ENCODE measurements at places on chromosomes 5 and 9. TPM values are rescaled to one million over a fixed set of nuclear protein-coding genes. Genes with fewer than 3 reads are reported as not detected.

FABP6 gene
- 8.5 TPM for total RNA-seq

PCDHGB4 gene
- not detected for total RNA-seq

PDE8B gene
- total RNA-seq = 0.17 TPM

SYNPO gene
- total RNA-seq = 8.2 TPM

PCSK1 gene
- total RNA-seq = not detected

CORO2A gene
- 5.7 TPM for total RNA-seq

PCA3 gene
- not detected for total RNA-seq

GARIN3 gene
- not detected for total RNA-seq

COL23A1 gene
- total RNA-seq = not detected

SPRY4 gene
- total RNA-seq = 112 TPM

ARHGEF37 gene
- total RNA-seq = 7.0 TPM

GPR151 gene
- not detected for total RNA-seq

GRCh38 chr9:116809656-116810055 is 122.6 kb downstream of the TRIM32 start:
- no peaks in the 10 kb centered on the region for H3K36me3 ChIP-seq
- no peak overlapping the region for H3K27ac ChIP-seq
- DNase-seq = no peak
- no peaks in the 10 kb centered on the region for H3K4me1 ChIP-seq

DNA sequence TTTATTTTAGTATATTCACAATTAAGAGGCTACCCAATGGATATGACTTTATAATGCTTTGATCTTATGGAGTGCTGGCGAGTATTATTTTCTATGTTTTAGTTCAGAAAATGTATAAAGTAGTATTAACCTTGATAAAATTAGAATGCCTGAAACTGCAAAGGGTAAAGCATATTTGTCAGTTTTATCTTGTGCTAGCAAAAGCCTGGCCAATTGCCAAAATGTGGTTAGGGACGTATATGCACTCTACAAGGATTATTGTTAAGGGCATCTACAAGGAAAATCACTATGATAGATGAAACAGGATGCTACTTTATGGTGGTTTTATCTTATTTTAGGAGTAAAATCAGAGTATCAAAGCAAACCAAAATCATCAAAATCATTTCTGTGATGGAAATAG is 281.7 kb downstream of the CCDC171 start:
- H3K36me3 ChIP-seq = no peaks in the 10 kb centered on the region
- no peak overlapping the region for H3K27ac ChIP-seq
- no peaks in the 10 kb centered on the region for H3K27me3 ChIP-seq

- no peaks in the 10 kb centered on the region for H3K27me3 ChIP-seq
- DNase-seq = no peak
- no peaks in the 10 kb centered on the region for H3K36me3 ChIP-seq
- no peak overlapping the region for H3K4me3 ChIP-seq
- no peak overlapping the region for H3K27ac ChIP-seq
Observed at GRCh38 chr9:132441404-132441803, 31.4 kb downstream of the CFAP77 start.

DNA sequence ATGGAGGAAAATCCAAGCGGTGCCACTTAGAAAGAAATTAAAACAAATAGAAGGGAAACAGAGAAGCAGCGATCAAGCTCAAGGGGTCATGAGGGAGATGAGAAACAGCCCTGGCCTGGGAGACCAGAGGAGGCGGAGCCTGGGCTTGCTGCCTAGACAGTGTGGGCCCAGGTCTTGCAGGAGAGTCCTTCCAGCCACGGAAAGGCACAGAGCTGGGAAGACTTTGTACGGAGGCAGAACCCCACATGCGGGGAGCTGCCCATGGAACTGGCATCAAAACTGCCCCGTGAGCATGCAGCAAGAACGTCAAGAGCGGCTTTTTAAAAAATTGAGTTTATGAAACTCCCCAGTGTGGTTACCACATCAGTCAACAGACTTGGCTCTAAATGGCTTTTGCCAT is 119.4 kb downstream of the IRX1 start:
- no peaks in the 10 kb centered on the region for H3K4me1 ChIP-seq
- no peak for DNase-seq
- H3K36me3 ChIP-seq = no peaks in the 10 kb centered on the region
- H3K27me3 ChIP-seq = no peaks in the 10 kb centered on the region
- no peak overlapping the region for H3K27ac ChIP-seq
- no peak overlapping the region for H3K4me3 ChIP-seq

DNA sequence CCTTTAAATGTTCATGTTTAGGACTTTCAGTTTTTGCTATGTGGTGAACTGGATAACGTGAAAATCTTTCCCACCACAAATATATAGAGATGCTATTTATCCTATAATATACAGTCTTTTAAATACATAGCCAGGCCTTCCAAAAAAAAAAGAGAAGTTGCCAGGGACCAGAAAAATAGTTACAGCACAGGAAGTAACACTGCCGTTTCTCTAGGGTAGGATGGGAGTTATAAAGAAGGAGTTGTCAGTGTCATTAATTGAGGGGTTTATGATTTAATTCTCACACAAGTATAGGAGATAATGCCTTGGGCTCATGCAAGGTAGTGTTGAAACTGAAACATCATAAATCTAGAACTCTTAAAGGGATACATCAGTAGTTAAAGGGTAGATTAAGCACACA is 83.9 kb downstream of the LRRC70 start:
- H3K36me3 ChIP-seq = no peaks in the 10 kb centered on the region
- H3K4me1 ChIP-seq = no peaks in the 10 kb centered on the region
- no peaks in the 10 kb centered on the region for H3K27me3 ChIP-seq
- no peak for DNase-seq
- no peak overlapping the region for H3K27ac ChIP-seq
- H3K4me3 ChIP-seq = no peak overlapping the region

- H3K27ac ChIP-seq = no peak overlapping the region
- no peaks in the 10 kb centered on the region for H3K27me3 ChIP-seq
- no peak for DNase-seq
- no peaks in the 10 kb centered on the region for H3K36me3 ChIP-seq
- no peaks in the 10 kb centered on the region for H3K4me1 ChIP-seq
- no peak overlapping the region for H3K4me3 ChIP-seq
Observed at GRCh38 chr5:164000819-164001218, 495.4 kb downstream of the MAT2B start.

DNA sequence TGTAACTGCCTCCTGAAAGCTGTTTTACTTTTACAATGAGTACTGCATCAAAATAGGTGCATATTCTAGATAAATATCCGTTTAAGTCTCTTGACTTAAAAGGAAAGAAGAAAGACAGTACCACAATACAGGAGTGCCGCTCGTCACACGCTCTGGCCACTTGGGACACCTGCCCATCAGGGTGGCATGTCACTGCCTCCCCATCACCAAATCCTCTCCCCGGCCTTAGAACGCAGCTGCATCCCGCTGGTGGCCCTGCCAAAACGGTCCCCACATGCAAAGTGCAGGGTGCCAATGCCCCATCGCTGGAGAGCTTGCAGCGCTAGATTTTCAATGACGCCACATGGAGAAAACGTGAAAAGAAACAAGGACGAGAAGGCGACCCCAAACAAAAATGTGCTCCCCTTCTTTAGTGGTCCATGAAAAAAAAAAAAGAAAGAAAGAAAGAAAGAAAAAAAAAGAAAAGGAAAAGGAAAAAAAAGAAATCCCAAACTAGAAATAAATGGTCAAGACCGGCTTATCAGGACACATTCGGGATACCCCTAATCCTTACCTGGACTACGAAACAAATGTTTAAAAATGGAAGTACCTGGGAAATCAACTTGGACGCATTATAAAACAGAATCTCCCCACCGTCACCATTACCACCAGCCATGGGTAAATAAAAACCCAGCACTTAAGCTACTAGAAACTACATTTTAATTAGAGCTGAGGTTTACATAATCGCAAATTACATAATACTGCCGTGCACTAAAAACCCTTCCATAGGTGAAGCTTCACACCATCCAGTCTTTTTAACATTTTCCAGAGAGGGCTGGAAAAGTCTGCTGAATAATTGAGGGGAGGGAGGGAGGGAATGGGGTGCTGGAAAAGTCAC is 1.0 kb downstream of the ANKH start:
- no peaks in the 10 kb centered on the region for H3K36me3 ChIP-seq
- H3K4me1 ChIP-seq = peaks cover 3% of the 10 kb centered on the region
- H3K27me3 ChIP-seq = no peaks in the 10 kb centered on the region
- H3K4me3 ChIP-seq = peak overlapping the region; percentile 71
- no peak overlapping the region for H3K27ac ChIP-seq
- no peak for DNase-seq

- no peak overlapping the region for H3K4me3 ChIP-seq
- H3K4me1 ChIP-seq = no peaks in the 10 kb centered on the region
- H3K27ac ChIP-seq = no peak overlapping the region
Observed at GRCh38 chr9:98602839-98603500, 105.8 kb downstream of the GABBR2 start.

DNA sequence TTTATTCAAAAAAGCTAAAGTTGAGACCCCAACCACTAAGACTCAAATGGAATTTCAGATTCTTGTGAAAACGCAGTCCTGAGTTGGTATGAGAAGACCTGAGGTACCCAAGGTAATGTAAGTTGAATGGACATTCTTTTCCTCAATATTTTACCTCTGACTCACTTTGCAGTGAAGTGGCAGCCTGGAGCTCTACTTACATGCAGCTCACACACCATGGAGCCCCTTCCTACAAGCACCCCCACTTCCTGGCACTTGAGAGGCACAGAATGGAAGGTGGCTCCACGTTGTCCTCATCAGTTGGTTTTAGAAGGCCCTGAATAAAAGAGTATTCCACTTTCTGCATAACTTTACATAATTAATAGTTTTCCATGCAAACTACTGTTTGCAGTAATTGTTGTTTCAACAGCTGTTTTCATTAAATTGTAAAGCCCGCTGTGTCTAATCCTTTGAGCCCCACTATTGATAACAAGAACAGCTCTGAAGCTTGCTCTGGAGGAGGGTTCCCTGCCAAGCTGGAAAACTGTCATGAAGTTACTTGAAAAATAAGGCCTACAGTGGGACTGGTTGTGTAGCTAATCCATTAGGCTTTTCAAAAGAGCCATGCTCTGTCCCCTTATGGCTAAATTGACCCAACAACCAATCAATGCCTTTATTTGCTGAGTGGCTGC is 102.2 kb upstream of the SPATA31D4 start:
- no peak overlapping the region for H3K4me3 ChIP-seq

DNA sequence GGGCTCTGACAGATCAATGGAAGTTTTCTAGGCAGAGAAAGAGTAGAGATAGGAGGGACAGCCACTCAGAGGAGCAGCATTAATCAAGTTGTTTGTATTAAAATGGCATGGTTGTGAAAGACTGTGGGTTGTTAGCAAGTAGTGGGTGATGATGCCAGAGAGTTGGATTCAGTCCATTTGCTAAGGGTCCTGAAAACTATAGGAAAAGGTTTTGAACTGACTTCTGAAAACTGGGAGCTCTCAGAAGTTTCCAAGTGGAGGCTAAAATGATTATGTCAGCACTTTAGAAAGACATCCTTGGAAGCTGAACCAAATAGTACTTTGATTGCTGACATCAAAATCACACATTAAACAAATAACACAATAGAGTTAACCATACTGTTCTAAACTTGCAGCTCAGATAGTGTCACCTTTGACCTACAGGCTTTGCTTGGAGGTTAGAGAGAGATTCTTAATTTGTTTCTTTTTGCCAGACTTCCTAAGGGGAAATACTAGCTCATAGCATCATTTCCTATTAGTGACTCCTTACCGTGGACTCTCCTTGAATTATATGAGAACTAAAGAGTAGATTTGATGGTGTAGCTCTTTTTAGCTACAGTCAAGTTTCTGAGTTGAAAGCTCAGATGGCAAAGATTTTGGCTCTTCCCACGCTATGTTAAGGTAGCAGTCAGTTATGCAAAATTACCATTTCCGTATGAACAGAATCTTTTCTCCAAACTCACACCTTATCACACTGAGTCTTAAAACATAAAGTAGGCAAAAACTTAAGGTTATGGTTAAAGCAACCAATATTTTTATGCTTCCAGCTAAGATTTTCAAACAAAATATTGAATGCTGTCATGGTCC is 277.1 kb downstream of the NR3C1 start:
- no peak for DNase-seq
- H3K4me3 ChIP-seq = no peak overlapping the region

GRCh38 chr9:133726401-133727276 is 11.5 kb downstream of the SARDH start:
- no peak overlapping the region for H3K27ac ChIP-seq
- no peak overlapping the region for H3K4me3 ChIP-seq
- DNase-seq = peak; percentile 38
- 0 out of 2 replicates have a peak, but pooled peaks cover 12% of the 10 kb centered on the region for H3K27me3 ChIP-seq
- no peaks in the 10 kb centered on the region for H3K36me3 ChIP-seq
- H3K4me1 ChIP-seq = peaks cover 5% of the 10 kb centered on the region

DNA sequence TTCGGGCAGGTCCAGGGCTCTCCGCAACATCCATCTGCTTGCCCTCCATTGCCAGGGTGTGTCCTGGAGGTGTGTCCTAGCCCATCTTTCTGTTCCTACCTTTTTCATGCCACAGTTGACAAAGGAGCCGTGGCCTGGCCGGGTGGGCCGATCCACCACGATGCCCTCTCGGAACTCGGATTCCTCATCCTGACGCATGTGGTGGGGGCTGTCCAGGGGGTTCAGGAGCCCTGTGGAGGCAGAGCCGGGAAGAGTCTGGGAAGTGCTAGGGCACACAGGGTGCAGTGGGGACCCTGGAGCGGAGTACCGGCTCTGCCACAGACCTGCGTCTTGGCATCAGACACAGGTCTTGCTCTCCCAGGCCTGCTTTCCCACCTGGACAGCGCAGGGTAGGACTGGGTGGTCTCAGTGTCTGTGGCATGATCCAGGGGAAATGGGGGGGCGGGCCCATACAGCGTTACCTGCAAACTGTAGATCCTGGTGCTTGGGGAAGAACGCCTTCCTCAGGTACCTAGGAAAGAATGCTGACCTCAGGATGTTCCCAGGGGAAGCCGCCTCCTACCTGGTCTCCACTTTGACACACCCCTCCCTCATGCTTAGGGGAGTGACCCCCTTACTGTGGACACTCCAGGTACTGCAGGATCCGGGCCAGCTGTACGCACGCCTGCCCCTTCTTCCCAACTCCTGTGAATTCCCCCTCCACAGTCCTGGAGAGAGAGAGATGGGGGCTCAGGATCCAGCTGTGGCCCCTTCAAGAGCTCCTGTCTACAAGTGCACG is 3.5 kb downstream of the SPOUT1 start:
- no peak overlapping the region for H3K27ac ChIP-seq
- H3K36me3 ChIP-seq = peaks cover 36% of the 10 kb centered on the region
- DNase-seq = peak; percentile 8
- no peak overlapping the region for H3K4me3 ChIP-seq

DNA sequence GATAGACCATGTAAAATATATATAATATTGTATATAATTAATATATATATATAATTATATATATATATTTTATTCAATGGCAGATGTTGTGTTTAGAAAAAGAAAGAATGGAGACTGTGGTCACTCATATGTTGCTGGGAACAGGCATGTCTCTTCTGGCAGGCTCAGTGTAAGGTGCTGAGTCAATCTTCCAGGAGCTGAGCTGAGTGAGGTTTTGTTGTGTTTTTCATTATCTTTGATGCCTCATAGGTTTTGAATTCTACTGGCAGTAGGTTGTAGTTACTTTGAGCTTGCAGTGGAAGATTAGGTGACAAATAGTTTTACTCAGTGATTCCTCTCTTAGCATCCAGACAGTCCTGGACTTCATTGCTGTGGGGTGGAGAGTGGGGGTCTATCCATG is 561.3 kb downstream of the IRX1 start:
- no peak for DNase-seq
- H3K27me3 ChIP-seq = no peaks in the 10 kb centered on the region
- no peak overlapping the region for H3K27ac ChIP-seq
- no peaks in the 10 kb centered on the region for H3K4me1 ChIP-seq
